ENCODE measurements at places on chromosomes 13 and 19.

DNA sequence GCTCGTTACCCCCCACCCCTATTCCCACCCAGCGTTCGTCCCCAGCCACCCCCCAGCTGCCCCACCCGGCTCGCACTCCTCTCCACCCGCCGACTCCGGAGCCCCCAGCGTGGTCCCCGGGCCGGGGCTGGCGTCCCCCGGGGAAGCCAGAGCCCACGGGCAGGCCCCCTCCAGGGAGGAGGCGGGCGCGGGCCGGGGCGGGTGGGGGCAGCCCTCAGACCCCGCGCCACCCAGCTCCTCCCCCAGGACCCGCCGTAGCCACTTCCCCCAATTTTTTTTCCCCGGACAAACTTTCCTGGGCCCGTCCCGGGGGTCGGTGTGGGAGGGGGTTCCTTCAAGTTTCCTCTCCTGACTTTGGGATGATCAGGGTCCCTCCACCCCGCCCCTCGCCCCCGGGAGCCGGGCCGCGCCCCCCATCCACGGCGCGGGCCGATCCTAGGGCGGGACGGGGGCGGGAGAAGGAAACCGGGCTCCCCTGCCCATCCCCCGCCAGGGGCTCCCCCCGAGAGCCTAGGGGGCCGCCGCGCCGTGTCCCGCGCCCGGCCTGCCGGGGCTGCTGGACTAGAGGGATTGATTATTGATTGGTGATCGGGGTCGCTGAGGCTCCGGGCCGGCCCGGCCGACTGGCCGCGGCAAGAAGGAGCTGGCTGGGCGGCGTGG is 927 bp upstream of the TSHZ3 start:
- DNase-seq: peak; percentile 34

- peak; percentile 44 for DNase-seq
Measured at GRCh38 chr19:14031719-14032480, at the start of gene IL27RA. TSS of gene IL27RA (plus strand) at chr19:14031762. CDS start at chr19:14031873, 111 bp downstream.

- peak; percentile 60 for DNase-seq
Measured at GRCh38 chr19:45474606-45475521, 7.1 kb downstream of the FOSB start.

- no peak for DNase-seq
Measured at GRCh38 chr19:543910-544608, at the start of gene GZMM. TSS of gene GZMM (plus strand) at chr19:544053. CDS start at chr19:544072, 19 bp downstream.

- DNase-seq: no peak
Measured at GRCh38 chr13:106184790-106185189, 350.7 kb downstream of the EFNB2 start.
